ENCODE measurements at places on chromosomes 3 and 15.

DNA sequence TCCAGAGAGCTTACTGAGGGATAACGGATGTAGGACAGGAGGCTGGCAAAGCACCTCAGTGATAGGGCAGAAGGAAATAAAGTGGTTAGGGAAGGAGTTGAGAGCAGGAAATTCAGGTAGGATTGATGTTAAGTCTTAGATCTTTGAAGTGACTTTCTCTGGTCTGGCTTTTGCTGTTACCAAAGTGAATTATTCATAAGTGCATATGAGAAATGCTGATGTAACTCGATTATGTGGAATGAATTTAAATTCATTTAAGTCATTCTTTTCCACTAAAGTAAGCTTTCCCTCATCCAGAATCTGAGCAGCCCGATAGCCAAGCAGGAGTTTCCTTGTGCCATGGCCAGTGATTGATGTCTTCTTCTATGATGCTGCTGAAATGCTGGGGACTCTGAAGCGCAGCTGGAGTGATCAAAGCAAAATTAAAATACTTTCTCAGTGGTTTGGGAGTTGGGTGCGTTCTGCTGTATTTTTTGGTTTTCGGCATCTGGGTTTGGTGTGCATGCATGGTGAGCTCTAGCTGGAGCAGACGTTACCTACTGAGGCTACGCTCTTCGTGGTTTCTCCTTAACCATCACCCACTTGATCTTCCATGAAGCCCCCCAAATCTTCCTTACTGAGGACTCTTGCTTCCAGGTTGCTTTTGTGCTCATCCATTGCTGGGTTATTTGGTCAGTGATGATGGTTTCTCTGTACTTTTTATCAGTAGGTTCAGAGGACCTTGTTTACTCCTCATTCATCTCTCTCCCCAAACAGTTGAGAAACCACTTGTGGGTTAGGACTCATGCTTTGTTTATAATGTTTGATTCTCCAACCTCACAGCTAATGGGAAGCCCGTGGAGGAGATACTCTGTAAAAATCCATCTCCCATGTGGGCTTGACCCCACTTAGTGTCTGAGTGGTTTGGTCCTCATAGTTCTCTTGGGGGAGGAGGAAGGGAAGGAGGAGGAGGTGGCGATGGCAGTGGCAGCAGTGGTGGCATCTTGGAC, 72.5 kb downstream of the IGF1R start:
- DNase-seq: no peak

GRCh38 chr3:40166997-40167396, 142.5 kb upstream of the EIF1B start:
- no peak for DNase-seq

DNA sequence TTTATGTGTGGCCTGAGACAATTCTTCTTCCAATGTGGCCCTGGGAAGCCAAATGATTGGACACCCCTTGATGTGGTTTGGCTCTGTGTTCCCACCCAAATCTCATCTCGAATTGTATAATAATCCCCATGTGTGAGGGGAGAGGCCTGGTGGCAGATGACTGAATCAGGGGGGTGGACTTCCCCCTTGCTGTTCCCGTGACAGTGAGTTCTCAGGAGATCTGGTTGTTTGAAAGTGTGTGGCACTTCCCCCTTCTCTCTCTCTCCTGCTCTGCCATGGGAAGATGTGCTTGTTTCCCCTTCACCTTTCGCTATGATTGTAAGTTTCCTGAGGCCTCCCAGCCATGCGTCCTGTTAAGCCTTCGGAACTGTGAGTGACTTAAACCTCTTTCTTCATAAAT, 60.1 kb upstream of the PARL start:
- DNase-seq: no peak

GRCh38 chr3:141021261-141021660, 29.9 kb upstream of the SPSB4 start:
- no peak for DNase-seq

GRCh38 chr15:73865904-73866303, 7.5 kb upstream of the TBC1D21 start:
- DNase-seq: no peak

DNA sequence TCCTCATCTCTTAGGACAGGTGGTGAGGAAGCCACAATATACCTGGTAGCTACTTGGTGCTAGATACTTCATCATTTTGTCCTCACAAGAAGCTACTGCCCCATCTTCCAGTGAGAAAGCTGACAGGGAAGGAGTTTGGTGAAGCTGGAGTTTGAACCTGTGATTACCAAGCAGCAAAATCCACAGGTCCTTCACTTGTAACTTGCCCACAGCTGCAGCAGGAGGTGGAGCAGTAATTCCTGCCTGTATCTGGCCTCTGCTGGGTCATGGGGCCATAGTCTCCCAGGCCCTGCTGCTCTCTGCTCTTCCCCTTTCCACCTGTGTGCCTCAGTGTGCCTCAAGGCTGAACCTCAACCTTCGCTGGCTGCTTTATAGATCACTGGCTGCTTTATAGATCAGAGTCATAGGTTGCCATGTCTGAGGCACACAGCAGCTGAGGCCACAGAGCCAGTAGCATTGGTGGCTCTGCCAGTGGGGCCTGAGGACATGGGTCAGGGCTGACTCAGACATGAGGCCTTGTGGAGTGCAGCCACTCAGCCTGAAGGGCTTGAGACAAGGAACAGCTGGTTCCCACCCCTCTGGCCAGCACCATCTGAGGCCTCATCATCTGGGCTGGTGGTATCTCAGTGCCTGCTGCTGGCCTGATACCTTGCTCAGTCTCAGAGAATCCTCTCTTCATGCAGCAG, 11.1 kb upstream of the CHRNB4 start:
- no peak for DNase-seq

DNA sequence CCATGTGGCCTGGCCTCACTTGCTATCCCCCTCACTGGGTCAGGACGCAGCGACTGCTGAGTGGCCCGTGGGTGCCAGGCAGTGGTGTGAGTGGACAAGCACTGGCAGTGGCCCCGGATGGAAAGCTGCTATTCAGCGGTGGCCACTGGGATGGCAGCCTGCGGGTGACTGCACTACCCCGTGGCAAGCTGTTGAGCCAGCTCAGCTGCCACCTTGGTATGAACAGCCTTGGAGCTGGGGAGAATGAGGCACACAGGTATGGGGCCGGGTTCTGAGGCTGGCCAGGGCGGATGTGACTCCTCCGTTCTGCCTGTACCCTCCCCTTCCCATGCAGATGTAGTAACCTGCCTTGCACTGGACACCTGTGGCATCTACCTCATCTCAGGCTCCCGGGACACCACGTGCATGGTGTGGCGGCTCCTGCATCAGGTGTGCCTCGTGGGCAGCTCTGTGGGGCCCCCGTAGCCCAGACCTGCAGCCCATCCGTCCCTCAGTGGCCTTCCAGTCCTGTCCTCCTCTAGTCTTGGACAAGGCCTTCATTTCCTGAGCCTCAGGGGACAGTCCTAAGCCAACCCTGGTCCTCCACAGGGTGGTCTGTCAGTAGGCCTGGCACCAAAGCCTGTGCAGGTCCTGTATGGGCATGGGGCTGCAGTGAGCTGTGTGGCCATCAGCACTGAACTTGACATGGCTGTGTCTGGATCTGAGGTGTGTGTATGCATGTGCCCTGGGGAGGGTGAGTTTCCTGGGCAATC, 28.2 kb downstream of the NBEAL2 start:
- DNase-seq: no peak

DNA sequence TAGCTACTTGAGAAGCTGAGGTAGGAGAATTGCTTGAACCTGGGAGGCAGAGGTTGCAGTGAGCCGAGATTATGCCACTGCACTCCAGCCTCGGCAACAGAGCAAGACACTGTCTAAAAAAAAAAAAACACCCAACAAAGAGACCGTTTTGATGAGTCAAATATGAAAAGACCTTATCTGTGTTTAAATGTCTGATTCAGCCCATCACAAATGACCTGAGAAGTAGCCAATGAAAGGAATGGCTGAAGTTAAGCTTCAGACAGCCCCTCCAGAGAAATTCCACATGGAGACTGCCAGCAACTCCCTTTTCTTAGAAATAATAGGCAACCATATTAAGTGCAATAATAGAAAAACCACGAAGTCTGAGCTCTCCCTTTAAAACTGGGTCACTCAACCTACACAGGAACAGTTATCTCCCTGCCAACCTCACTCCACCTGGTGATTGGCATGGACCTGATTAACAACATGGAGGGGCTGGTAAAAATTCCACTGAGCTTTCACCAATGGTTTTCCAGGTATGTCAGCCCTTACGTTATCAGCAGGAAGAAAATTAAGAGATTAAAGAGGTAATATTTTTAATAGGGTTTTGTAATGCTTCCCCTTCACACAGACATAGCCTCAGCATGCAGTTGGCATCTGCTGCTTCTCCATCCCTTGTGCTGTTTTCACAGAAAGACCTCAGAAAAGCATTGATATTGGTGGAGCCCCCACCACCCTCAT, 238.1 kb upstream of the STT3B start:
- no peak for DNase-seq

DNA sequence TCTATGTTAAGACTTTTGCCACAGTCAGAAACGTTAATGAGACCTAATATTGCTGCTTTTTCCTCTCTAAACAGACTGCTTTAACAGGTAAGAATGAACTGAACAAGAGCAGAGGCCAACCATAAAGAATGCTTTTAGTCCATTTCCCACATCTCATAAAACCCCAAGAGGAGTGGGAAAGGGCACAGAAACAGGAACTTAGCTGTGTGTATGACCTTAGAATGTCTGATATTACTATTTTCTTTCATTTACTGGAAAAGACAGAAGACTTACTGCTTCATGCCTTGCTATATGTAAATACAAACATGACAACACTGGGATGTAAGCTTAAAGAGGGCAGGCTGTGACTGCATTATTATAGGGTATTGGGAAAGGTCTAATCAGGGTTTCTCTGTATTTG, 115.0 kb downstream of the ISL2 start:
- DNase-seq: no peak

GRCh38 chr3:49172551-49173041, 1.2 kb downstream of the KLHDC8B start:
- no peak for DNase-seq

GRCh38 chr3:31621314-31621713, 88.6 kb downstream of the STT3B start:
- DNase-seq: no peak

GRCh38 chr3:193693774-193694173, 100.8 kb downstream of the OPA1 start:
- DNase-seq: no peak

DNA sequence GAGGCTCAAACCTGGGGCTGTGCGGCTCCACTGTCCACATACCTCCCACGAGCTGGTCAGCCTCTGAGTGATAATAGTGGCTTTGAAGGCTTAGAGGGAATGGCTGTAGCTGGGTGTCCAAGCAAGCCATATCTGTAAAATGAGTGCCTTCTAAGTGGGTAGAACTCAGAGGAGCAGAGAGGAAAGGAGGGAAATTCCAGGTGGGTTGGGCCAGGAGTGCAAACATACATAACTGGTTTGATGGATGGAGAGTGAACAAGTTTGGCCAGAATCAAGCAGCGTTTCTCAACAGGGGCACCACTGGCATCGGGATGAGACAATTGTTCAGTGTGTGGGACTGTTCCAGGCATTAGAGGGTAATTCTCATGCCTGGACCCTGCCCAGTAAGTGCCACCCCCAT, 91.1 kb downstream of the ASB7 start:
- no peak for DNase-seq

GRCh38 chr3:66483006-66483405, 17.8 kb downstream of the LRIG1 start:
- DNase-seq: no peak

All from RKO (cell line).